ENCODE measurements at places on chromosomes 6 and 20.

GRCh38 chr20:24166123-24166381 is 177.5 kb upstream of the GGTLC1 start:
- DNase-seq: no peak

DNA sequence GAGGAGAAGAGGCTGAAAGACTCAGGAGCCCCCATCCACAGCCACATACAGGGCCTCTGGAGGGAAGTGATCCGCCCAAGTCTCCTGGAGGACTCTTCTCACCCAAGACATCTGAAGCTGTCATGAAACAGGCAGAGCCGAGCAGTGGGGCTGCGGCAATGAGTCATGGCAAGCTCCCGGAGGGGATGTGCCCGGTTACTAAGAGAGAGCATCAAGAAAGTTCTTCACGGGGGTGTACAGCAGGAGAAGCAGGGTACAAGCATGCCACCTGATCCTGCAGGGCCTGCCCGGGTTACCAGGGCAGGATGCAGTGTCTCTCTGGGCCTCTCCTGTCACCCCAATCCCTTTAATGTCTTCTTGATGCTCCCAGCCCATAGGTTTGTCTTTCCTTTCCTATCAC is 21.1 kb downstream of the TRIM26 start:
- no peak for DNase-seq

DNA sequence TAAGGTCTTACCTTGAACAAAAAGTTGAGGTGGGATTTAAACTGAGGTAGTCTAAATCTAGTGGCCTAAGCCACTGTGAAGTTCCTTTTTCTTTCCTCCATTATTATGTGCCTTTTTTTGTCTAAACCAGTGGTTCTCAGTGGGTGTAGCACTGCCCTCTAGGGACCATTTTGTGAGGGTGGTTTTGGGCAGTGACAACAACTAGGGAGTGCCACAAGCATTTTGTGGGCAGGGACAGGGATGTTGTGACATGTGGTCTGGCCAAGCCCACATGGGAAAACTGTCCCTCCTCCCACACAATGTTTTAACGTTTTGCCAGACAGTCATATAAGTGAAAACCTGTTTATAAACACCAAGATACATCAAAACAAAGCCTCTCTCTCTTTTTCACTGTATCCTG is 899.4 kb upstream of the FLRT3 start:
- no peak for DNase-seq

- DNase-seq: no peak
Observed at GRCh38 chr6:45608252-45608913, 230.6 kb upstream of the SUPT3H start.

DNA sequence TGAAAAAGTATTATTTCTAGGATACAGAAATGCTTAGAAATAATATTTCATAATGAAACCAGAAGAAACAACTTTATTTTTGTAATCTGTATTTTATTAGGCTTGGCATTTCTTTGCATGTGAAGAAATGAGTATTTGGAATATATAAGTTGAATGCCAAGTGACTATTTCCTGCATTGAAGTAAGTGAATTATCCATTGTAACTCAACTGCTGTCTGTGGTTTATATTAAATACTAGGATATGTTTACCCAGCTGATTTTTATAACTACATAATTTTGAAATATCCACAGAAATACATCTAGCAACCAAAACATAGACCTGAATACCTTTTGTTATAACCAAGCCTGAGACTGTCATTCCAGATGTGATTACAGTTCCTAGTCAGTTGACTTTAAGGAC is 207.6 kb downstream of the THBS2 start:
- DNase-seq: no peak

GRCh38 chr20:41135187-41135887 is 2.0 kb upstream of the PLCG1 start:
- peak; percentile 43 for DNase-seq

DNA sequence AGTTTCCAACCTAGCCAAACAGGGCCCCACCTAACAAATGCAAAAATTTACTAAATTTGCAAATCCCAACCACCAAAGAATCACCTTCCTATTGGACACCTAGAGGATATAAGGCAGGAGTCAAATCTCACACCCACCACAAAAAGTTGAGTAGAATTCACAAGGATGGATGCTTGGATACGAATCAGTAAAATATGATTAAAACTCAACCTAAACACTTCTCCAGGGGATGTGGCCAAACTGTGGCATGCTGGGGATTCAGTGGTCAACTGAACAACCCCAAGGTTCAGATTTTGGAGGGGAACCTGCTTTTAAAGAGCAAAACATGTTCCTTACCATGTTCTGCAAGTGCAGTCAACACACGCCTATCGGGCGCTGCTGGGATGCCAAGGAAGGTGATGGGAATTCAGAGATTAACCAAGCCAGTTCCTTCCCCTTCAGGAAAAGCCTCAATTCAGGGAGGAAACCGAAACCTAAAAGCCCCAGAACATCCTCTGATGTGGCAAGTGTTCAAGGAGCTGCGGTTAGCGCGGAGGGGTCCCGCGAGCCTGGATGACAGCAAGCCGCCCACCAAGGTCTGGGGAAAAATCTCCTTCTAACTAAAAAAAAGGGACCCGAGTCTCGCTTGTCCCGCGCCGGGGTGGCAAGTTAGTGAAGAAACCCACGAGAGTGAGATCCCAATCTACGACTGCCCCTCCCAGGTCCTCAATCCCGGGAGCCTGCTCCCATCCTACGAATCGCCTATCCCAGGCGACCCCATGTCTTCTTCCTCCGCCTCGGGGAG is 902 bp downstream of the SAMHD1 start:
- DNase-seq: no peak

- no peak for DNase-seq
Observed at GRCh38 chr6:119501798-119502483, 152.4 kb upstream of the MAN1A1 start.

GRCh38 chr20:32920066-32920465 is 61.3 kb downstream of the EFCAB8 start:
- DNase-seq: no peak

- DNase-seq: no peak
Observed at GRCh38 chr20:45061244-45061643, 39.7 kb downstream of the KCNS1 start.

DNA sequence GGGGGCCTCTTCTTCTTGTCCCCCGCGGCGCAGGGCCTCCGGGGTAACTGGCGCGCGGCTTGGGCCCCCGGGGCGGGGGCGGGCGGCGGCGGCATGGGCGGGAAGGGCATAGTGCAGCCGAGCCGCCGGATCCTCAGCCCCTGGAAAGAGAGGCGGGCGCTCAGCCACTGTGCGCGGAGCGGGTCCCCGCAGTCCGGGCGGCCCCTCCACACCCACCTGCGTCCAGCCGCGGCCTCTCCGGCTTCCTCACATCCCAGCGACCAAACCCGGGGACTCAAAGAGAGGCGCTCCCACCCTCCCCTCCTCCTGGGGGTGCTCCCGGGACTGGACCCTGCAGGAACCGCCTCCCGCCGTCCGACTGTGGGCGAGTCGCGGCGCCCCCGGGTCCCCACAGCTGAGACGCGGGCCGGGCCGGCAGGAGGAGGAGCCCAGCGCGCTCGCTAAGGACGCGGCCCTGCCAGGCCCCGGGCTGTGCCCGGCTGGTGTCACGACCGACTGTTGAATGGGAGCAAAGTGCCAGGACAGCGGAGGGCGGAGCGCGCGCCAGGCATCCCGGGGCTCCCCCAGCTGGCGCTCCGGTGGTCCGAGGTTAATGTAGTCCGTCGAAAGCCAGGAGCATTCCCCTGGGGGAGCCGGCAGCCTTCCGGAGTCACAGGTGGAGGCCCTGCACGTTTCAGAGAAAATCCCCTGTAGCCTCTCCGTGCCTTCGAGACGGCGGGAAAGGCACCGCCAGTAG is at the start of gene PRR18:
Gene PRR18 (minus strand): TSS at position 360 of the 736 bp plus-strand sequence. CDS start 250 bp downstream, at position 110.
- DNase-seq: no peak

- no peak for DNase-seq
Observed at GRCh38 chr20:33259371-33259770, 23.6 kb downstream of the BPIFA1 start.

- DNase-seq: no peak
Observed at GRCh38 chr20:50691573-50692551, 520 bp upstream of the RIPOR3 start.

GRCh38 chr6:6788394-6789032 is 200.0 kb downstream of the LY86 start:
- DNase-seq: no peak

DNA sequence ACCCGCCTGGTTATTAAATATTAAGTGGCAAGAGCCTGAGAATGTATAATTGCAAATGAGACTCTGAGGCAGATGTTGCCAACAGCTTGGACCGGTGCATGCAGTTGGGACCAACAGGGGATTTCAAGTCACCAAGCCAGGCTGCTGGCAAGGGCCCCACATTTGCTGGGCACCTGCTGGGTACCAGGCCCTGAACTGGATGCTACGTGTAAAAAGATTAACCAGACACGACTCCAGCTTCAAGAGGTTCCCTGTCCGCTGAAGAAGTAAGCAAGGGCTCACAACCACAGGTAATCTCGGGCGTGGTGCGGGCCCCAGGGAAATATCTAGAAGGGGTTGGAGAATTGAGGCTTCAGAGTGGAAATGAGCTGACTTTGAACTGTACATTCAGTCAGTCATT is 13.2 kb upstream of the SIRPA start:
- DNase-seq: no peak

DNA sequence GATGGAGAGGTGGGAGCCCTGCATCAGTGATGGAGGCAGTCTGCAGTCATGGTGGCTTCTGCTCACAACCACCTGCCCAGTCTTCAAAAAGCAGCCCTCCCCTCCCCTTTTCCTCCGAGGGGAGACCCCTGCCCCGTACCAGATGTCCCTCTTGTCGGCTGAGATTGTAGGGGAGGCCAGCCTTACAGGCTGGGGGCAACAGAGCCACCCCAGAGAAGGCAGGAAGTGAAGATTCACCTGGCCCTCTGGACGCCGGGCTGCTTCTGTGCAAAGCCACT is 4.5 kb downstream of the TNFRSF6B start:
- no peak for DNase-seq

GRCh38 chr6:72987301-72987700 is 238.0 kb downstream of the KHDC1L start:
- DNase-seq: no peak

GRCh38 chr6:154479351-154479769 is 31.1 kb downstream of the CNKSR3 start:
- no peak for DNase-seq

DNA sequence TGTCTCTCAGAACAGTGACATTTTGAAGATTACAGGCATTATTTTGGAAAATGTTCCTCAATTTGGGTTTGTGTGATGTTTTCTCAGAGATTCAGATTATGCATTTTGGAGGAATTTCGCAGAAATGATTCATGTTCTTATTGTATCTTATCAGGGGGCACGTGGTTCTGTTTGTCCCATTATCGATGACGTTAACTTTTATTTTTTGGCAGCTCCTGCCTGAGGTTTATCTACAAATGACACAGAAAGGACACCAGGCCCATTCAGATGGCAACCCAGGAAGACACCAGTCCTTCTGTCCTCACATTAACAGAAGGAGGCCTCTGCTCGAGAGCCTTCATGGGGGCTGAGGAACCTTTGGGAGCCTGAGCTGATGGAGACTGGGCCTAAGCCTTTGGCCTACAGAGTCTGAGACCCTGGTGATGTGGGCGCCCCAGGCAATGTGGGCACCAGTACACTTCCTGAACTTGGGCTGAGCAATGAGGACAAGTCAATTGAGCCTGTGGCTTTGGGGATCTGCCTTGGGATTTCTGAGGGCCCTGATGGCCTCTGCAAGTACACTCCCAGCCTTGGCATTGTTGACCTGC is 41.2 kb upstream of the EZR start:
- DNase-seq: no peak

GRCh38 chr6:134813146-134813545 is 136.8 kb downstream of the ALDH8A1 start:
- DNase-seq: no peak

DNA sequence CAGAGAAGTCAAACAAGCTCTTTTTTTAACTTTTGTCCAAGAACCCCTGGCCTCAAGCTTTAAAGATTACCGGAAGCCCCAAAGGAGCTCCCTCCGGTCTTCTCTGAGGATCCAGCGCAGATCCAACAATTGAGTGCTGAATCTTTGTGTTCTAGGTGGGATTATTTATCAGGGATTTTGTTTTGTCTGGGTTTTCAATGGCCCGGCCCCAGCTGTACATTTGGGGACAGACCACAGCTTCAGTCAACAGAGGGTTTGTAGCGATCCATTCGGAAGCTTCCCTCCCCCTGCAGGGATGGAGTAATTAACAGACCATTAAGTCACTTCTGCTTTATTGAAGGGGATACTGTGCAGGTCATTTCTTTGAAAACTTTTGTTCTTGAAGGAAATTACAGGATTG is 7.8 kb downstream of the OLIG3 start:
- DNase-seq: no peak

DNA sequence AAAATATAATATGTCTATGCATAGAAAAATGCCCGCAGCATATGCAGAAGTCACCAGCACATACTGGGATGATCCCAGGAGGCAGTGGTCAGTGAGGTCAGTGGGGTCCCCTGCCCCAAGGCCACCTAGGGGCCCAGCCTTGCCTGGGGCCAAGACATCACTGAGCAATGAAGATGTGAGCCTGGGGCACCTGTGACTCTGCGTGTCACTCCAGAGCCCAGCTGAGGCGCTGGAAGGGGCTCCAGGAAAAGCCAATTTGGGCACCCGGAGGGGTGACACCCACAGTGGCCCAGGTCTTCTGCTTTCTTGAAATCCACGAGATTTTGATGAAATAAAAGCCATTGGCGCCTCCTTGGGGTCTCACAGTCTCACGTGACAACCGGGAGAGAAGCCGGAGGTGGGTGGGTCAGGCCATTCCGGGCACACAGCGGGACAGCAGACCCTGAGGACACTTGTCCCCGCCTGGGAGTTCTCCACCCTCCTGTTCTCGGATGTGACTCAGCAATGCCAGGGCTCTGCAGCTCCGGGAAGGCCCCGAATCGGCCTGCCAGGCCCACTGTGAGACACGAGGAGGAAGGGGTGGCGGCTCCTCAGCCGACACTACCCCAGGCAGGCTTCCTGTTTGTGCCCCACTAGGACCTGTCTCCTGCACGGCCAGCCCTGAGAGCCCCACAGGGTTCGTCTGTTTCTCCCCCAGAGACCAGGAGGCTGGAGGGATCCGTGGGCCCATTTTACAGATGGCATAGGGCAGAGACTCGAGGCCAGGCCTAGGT is 24.4 kb upstream of the SLCO4A1 start:
- DNase-seq: no peak

GRCh38 chr6:2885967-2886735 is 17.0 kb downstream of the SERPINB9 start:
- no peak for DNase-seq

- DNase-seq: no peak
Observed at GRCh38 chr20:35434085-35435005, 3.7 kb downstream of the GDF5 start.

GRCh38 chr6:163427498-163428254 is 13.2 kb downstream of the QKI start:
- no peak for DNase-seq

- DNase-seq: no peak
Observed at GRCh38 chr6:101614774-101615173, 221.3 kb downstream of the GRIK2 start.
